ENCODE measurements at places on chromosomes 6 and 20. TPM values are rescaled to one million over a fixed set of nuclear protein-coding genes. Genes with fewer than 3 reads are reported as not detected.

- no peak for DNase-seq
These were observed 204.5 kb downstream of the HIVEP2 start for GRCh38 chr6:142740449-142740848.

GRCh38 chr6:33761922-33762629 is 15.4 kb upstream of the IP6K3 start:
- DNase-seq: peak; percentile 51

- no peak for DNase-seq
These were observed 19.3 kb downstream of the ADA start for GRCh38 chr20:44632103-44632752.

DNA sequence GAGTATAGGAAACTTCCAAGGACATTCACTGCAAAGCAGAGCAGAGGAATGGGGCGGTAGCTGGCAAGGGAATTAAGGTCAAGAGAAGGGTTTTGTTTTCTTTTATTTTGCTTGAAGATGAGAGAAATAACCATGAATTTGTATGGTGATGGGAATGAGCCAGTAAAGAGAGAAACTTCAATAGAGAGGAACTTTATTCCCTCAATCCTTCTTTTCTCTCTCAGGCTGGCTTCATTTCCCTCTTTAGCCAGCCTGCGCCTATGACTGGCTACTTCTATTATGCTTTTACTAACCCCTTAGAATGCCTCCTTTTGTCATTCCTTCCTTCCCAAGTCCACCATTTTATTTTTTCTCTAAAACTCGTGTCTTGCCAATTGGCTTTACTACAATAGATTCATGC is 101.4 kb upstream of the CEP85L start:
- no peak for DNase-seq

- DNase-seq: no peak
These were observed 516 bp downstream of the TCP11 start for GRCh38 chr6:35140639-35141006.

DNA sequence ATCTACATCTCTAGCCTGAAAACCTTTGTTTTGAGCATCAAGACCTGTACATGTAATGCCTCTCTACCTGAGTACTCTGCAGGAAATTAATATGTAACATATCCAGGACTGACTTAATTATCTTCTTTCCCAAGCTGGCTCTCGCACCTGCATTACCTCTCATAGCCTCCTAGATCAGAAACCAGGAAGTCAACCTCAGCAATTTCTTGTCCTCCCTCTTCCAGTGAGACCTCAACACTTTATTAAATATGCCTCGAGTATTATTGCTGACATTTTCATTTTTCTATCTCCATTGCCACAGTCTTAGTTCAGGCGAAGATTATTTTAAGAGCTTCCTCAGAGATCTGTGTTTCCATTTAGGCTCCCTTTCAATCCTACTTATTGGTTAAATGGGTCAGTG is 69.0 kb downstream of the MACROD2 start:
- no peak for DNase-seq

DNA sequence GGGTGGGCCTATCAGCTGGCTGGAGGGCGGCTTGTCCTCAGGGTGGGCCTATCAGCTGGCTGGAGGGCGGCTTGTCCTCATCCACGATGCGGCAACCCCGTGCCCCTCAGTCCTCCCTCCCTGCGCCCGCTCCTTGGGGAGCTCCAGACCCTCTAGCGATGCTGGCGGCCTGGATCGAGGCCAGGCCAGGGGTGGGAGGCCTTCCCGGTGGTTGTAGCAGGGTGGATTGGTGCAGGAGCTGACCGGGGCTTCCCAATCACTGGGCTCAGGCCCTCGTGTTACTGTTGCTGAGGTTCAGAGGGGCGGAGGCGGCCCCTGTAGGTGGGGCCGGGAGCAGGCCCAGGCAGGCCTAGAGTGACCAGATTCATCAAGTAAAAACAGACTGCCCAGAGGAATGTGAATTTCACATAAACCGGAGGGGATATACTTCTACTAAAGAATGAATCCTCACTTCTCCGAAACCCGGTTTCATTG is 8.8 kb downstream of the SLC17A9 start:
- DNase-seq: no peak

DNA sequence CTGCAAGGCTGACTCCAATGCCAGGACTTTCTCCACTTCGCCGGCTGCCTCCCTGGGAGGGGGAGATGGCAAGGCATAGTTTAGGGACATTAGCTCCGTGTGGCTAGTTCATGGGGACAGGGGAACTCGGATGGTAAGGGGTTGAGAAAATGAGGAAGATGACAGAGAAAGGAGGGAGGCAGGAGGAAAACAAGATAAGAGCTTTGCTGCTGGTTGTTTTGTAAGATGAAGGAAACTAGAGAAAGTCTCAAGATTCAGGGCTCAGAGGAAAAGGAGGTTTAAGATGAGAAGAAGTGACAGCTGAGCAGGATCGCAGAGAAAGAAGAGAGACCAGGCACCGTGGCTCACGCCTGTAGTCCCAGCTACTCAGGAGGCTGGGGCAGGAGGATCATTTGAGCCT is 180.9 kb upstream of the RREB1 start:
- no peak for DNase-seq

DNA sequence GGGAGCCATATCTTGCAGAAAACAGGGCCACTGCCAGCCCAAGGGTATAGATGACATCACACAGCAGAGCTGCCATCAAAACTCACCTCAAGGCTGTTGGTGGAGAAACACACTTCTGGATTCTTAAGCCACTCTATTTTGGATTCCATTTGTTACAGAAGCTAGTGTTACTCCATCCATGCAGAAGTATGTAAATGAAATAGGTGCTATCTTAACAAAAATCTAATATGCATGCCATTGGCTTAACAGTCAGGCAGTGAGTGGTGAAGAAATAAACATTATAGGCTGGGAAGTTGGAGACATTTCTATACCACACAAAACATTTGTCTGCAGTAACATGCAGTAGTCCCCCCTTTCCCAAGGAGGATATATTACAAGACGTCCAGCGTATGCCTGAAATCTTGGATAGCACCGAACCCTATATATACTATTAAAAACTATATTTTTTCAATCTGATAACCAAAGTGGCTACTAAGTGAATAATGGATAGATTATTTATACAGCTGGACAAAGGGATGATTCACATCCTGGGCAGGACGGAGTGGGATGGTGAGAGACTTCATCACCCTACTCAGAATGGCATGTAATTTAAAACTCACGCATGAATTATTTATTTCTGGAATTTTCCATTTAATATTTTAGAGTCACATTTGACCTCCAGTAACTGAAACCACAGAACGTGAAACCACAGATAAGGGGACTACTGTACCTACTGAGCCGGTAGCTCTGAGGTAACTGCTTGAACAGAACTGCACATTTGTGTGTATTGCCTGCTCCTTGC is 160.0 kb upstream of the PLN start:
- no peak for DNase-seq

GRCh38 chr6:44022296-44022661 is 105.0 kb downstream of the MRPL14 start:
- DNase-seq: no peak

DNA sequence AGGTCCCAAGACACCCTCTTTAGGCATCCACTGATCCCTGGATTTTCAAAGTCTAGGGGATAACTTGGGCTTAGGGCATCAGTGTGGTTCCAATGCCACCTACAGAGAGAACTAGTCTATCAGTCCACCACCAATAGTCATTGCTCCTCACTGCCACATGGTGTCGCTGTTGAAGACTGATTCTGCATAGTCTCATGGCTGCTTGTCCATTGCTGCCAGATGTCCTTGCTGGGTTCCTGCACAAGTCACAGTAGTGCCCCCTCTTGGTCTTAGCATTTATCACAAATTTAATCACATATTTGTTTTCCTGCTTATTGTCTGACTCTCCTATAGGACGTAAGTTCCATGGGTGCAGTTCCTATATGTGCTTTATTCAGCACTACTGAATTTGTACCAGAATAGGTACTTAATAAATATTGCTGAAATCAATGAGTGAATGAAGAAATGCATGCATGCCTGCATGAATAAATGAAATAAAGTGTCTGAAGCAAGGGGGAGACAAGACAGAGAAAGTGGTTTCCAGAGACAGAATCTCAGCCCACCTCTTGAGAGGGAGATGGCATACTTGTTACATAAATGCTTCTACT is 45.9 kb upstream of the RALY start:
- DNase-seq: peak; percentile 32

GRCh38 chr6:11654876-11655275 is 117.3 kb downstream of the TMEM170B start:
- no peak for DNase-seq

DNA sequence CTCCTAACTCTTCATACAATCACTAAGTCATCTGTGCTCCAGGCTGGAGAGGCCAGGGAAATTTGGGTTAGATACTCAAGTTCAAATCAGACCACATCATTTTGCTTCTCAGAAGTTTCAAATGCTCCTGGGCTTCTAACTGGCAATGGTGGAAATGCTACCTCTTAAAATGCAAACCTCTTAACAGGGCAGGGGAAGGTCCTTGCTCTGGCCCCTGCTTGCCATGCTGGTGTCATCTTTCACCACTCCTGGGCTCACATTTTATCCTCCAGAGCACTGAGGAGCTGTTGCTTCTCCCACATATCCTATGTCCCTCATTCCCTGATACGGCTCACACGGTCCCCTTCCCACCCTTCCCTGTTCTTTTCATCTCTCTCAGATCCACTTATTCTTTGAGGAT is 41.8 kb upstream of the NT5E start:
- no peak for DNase-seq

GRCh38 chr20:46253391-46253790 is 54.9 kb downstream of the CDH22 start:
- DNase-seq: no peak

- DNase-seq: no peak
These were observed 86.3 kb upstream of the IRAK1BP1 start for GRCh38 chr6:78781001-78781400.

DNA sequence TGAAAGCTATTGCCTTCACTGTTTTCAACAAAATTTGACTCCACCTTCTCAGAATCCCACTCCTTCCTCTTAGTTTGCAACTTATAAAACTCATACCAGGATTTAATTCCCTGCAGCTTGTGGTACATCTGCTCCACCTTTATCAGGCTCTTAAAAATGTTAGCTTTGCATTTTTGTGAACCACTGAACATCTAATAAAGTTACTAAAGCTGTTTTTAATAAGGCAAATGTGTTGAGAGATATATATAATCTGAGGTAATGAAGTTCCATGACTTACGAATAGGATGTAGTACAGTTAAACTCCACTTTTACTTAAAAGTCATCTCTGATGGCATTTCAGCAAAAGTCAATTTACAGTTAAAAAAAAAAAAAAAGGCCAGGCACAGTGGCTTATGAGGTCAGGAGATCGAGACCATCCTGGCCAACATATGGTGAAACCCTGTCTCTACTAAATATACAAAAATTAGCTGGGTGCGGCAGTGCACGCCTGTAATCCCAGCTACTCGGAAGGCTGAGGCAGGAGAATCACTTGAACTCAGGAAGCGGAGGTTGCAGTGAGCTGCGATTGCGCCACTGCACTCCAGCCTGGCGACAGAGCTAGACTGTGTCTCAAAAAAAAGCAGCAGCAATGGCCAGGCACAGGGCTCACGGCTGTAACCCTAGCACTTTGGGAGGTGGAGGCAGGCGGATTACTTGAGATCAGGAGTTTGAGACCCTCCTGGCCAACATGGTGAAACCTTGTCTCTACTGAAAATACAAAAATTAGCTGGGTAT is 106.2 kb downstream of the KIF13A start:
- DNase-seq: peak; percentile 54

GRCh38 chr6:35363293-35363750 is 21.0 kb downstream of the PPARD start:
- DNase-seq: no peak

GRCh38 chr6:1787894-1788293 is 178.2 kb downstream of the FOXC1 start:
- no peak for DNase-seq

- DNase-seq: no peak
These were observed 81.9 kb downstream of the GJA10 start for GRCh38 chr6:89975991-89976693.

GRCh38 chr20:30489614-30490003 is 767.9 kb upstream of the DEFB115 start:
- DNase-seq: peak; percentile 79

DNA sequence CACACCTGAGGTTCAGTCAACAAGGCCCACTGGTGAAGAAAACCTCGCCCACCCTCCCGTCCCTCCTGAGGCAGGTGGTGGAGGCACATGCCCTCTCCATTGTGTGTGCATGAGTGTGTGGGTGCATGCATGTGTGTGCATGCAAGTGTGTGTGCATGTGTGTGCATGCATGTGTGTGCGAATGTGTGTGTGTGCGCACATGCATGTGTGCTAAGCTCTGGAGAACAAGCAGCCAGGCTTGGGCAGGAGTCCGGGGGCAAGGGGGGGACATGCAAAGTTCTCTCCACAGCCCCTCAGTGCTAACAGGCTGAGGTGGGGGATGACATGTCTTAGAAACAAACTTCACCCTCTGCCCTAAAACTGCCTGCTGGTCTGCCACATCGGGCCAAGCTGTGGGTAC is 3.1 kb upstream of the HSPA12B start:
- no peak for DNase-seq

DNA sequence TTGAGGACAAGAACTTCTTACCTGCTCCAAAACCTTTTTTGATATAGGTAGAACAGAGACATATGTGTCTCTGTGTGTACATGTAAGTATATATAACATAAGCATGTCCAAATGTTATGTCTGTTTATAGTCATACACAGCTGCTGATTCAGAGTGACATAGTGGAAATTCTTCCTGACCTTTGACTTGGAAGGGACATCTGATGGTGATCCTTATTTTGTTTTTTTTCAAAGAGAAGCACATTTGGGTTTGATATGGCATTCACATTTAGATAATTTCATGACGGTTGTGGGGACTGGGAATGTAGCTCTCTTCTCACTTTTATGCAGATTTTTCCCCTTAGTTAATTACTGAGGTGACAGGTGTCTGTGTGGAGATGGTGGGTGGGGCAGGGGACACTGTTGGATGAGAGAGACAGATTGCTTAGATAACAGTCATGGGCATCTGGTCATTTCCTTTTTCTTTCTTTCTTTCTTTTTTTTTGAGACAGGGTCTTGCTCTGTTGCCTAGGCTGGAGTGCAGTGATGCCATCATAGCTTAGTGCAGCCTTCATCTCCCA is 39.0 kb downstream of the FARS2 start:
- no peak for DNase-seq

GRCh38 chr6:169236988-169237387 is 16.7 kb downstream of the THBS2 start:
- DNase-seq: no peak

DNA sequence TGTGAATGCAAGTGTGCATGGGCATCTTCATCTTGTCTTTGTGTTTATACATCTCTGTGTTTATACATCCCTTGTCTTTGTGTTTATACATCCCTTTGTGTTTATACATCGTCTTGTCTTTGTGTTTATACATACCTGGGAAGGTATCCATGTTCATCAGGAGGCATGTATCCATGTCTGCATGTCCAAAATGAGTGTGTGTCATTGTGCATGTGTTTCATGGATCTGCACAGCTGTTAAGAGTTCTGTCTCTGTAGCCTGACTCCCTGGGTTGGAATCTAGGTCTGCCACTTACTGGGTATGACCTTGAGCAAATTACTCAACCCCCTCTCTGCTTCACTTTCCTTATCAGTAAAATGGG is 50.1 kb upstream of the SIRPA start:
- DNase-seq: no peak

- no peak for DNase-seq
These were observed 8.3 kb downstream of the NTSR1 start for GRCh38 chr20:62716941-62717310.

NFKBIE gene
- 7.8 TPM for total RNA-seq

TREM1 gene
- 168 TPM for total RNA-seq

CCDC170 gene
- total RNA-seq: 5.2 TPM

IL20RA gene
- 44.8 TPM for total RNA-seq

OR2H1 gene
- not detected for total RNA-seq

C20orf173 gene
- not detected for total RNA-seq

DYNLT2 gene
- 1.1 TPM for total RNA-seq

FAM217A gene
- total RNA-seq: not detected

CRYBG1 gene
- 17.8 TPM for total RNA-seq

Data from upper lobe of left lung (tissue), 6 donors.